ENCODE measurements at places on chromosomes 6 and 20.

DNA sequence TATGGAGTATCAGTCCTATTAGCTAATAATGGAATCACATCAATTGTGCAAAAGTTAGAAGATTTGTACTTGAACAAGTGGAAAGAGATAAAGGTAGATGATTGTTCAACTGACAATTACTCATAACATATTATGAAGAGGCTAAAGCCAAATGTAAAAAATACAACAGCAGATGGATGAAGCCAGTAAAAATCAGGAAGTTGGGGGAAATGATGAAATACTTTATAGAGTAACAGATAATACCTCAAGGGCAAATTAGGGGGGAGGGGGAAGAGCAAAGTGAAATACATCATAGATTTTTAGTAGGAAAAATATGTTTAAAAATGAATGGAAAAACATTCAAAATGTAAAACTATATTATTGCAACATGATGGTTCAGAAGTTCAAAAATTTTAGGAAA is 114.0 kb downstream of the PDSS2 start:
- DNase-seq, result no peak

DNA sequence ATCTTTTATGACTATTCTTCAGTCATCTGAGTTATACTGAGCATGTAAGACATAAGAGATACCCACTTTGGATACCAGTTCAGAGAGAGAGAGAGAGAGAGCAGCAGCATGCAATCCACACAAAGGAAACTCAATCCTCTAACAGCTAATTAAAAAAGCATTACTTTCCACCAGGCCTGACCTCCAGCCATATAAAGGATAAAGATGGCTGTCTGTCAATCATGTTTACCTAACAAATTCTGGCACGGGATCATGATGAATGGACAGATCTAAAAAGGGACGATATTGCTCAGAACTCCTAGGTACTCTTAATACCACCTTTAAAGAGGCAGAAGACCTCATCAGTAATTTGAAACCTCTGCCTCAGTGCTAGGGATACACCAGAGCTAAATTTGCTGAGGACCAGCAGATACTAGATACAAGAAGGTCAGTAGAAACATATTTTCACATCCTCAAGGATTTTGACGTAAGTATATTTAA is 159.2 kb downstream of the RPS12 start:
- DNase-seq, result peak; percentile 35

DNA sequence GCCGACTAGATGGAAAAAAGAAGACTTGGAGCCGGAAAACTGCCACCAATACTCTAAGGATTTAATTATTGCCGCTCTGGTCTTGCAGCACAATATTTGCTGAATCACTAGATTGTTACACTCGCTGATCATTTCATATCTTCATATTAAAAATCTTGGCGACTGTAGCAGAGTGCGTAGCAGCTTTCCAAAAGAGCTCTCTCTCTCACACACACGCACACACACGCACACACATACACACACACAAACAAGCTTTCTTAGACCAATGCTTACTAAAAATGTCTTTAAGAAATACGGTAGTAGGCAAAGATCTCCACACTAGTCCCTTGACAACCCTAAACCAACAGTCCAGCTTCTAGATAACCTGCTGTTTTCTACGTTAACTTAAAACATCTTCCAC is 7.7 kb downstream of the GRIK2 start:
- no peak for DNase-seq

DNA sequence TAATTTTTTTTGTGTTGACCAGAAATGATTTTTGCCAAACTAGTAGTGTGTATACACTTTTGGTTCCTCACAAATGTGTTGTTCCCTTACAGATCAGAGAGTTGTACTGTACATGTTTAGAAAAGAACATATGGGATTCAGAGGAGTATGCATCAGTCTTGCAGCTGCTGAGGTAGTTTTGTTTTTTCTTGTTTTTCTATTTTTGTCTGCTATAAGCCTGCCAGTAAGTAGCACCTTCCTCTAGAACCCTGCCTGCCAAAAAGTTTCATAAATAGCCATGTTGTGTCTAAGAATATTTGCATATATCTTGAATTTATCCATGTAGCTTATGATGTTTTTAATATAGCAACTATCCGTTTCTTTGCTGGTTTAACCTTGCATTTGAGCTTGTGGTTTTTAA is 46.4 kb downstream of the ORC3 start:
- no peak for DNase-seq

DNA sequence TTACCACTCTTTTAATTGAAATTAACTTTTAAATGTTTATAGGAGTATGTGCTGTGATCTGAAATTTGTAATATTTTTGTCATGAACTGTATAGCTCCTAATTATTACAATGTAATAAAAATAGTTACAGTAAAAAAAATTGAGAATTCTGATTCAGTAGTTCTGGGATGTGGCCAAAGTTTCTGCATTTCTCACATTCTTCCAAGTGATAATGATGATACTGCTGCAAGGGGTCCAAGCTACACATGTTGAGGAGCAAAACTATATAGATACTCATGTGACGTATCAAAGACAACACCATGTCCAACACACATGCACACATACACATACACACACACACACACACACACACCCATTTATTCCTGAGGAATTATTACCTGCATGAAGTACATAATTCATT is 71.0 kb upstream of the FAM83B start:
- DNase-seq, result no peak

- DNase-seq, result no peak
These were observed 69.7 kb downstream of the MDN1 start for GRCh38 chr6:89749918-89750317.

- no peak for DNase-seq
These were observed 97.4 kb upstream of the RNF24 start for GRCh38 chr20:4112481-4113421.

GRCh38 chr6:33455051-33455450 is 675 bp downstream of the ZBTB9 start:
- no peak for DNase-seq
